Aorta (tissue), 5 donors: ENCODE measurements at places on chromosomes 2 and 18. TPM values are rescaled to one million over a fixed set of nuclear protein-coding genes. Genes with fewer than 3 reads are reported as not detected.

- DNase-seq = no peak
- H3K27me3 ChIP-seq = no peaks in the 10 kb centered on the region
- H3K36me3 ChIP-seq = no peaks in the 10 kb centered on the region
- H3K4me3 ChIP-seq = no peak overlapping the region
- H3K4me1 ChIP-seq = no peaks in the 10 kb centered on the region
Measured at GRCh38 chr2:122261911-122262310, 506.5 kb downstream of the TSN start.

GRCh38 chr2:10297959-10298531, 4.7 kb upstream of the HPCAL1 start:
- DNase-seq = peak; percentile 61
- no peaks in the 10 kb centered on the region for H3K4me1 ChIP-seq
- H3K27me3 ChIP-seq = no peaks in the 10 kb centered on the region
- no peak overlapping the region for H3K27ac ChIP-seq

GRCh38 chr2:187959821-187960220, 331.9 kb upstream of the GULP1 start:
- peak overlapping the region; percentile 43 for H3K27ac ChIP-seq
- H3K4me3 ChIP-seq = no peak overlapping the region
- no peaks in the 10 kb centered on the region for H3K4me1 ChIP-seq
- H3K27me3 ChIP-seq = no peaks in the 10 kb centered on the region
- no peaks in the 10 kb centered on the region for H3K36me3 ChIP-seq

DNA sequence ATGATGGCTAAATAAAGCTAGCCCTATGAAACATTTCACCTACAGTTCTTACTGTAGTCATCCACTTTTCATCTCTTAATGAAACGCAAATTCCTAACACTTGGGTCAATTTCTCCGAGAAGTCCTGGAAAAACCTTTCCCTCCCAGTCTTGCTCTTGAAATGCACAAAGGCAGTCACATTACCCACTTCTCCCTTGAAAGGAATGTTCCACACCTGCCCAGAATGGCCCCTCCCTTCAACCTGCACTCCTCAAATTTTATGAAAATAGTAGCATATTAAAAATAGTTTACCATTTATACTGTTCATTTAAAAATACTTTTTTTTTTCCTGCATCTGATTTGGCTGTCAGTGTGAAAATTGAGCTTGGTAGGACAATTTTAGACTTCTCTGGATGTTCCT, 64.7 kb upstream of the ACAA2 start:
- H3K27ac ChIP-seq = no peak overlapping the region
- no peaks in the 10 kb centered on the region for H3K4me1 ChIP-seq
- DNase-seq = no peak
- H3K36me3 ChIP-seq = no peaks in the 10 kb centered on the region

DNA sequence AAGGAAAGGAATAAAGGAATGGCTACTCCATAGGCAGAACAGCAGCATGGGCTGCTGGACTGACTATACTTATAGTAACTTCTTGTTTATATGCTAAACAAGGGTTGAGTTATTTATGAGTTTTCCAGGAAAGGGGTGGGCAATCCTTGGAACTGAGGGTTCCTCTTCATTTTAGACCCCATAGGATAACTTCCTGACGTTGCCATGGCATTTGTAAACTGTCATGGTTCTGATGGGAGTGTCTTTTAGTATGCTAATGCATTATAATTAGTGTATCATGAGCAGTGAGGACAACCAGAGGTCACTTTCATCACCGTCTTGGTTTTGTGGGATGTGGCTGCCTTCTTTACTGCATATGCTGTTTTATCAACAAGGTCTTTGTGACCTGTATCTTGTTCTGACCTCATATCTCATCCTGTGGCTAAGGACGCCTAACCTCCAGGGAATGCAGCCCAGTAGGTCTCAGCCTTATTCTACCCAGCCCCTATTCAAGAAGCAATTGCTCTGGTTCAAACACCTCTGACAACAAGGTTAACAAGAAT, 98.6 kb upstream of the CABLES1 start:
- no peak for DNase-seq
- H3K27ac ChIP-seq = no peak overlapping the region

GRCh38 chr2:193583638-193584400, 1389.1 kb upstream of the TMEFF2 start:
- H3K27ac ChIP-seq = no peak overlapping the region
- H3K36me3 ChIP-seq = no peaks in the 10 kb centered on the region
- no peak overlapping the region for H3K4me3 ChIP-seq

DNA sequence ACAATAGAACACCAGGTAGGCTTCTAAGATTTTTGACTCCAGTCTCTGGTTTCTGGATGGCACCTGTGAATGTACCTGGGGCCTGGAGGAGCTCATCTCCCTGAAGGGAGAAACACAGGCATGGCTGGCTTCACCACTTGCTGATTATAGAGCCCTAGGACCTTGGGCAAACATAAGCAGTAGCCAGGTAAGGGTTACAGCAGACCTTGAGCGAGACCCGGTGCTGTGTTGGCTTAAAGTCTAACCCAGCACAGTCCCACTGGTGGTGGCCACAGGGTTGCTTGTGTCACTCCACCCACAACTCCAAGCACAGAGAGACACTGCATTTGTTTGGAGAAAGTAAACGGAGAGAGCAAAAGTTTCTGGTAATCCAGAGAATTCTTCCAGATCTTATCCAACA, 104.7 kb upstream of the SPOPL start:
- DNase-seq = no peak
- H3K4me1 ChIP-seq = no peaks in the 10 kb centered on the region
- H3K36me3 ChIP-seq = no peaks in the 10 kb centered on the region
- no peak overlapping the region for H3K27ac ChIP-seq
- H3K4me3 ChIP-seq = no peak overlapping the region

DNA sequence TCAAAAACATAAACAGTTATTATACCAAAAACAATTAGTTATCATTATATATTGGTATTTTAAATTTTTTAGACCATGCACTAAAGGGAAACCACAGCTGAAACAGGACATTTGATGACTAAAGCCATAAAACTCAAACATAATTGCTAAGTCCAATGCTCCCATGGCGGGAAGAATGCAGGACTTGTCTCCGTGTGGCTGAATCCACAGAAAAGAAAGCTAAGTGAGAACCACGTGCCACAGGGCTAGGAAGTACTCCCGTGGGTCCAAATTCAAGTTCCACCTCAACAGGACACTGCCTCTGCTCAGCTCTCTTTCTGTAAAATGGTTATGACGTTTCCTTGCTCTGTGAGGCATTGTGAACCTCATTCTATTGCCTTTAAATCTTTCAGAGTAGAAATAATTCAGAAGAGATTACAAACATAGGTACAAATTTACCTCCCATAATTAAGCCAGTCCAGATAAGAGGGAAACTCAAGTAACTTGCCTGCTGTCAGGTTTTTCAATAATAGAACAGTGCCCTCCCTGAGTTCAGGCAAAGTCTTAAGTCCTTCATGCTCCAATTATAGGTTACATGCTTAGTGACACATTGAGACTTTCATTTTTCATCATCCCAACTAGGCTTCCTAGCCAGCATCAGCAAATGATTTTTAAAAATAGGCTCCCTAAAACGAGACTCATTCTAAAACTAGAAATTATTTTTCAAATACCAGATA, 36.7 kb downstream of the FTCDNL1 start:
- no peak overlapping the region for H3K4me3 ChIP-seq
- no peak for DNase-seq
- no peak overlapping the region for H3K27ac ChIP-seq
- H3K4me1 ChIP-seq = no peaks in the 10 kb centered on the region

The DYSF gene
- 21.3 TPM for total RNA-seq

The NT5DC4 gene
- total RNA-seq = 0.23 TPM

The RESP18 gene
- total RNA-seq = not detected
